Inflammatory macrophage (primary cell): ENCODE measurements at places on chromosomes 7 and 10.
A peak's percentile ranks its signal among the peaks of the same experiment; 100 is the strongest.

- no peak for DNase-seq
Measured at GRCh38 chr7:67343572-67343971, 346.9 kb downstream of the TYW1 start.

- no peak for DNase-seq
Measured at GRCh38 chr10:119292968-119293760, 85.8 kb downstream of the GRK5 start.

DNA sequence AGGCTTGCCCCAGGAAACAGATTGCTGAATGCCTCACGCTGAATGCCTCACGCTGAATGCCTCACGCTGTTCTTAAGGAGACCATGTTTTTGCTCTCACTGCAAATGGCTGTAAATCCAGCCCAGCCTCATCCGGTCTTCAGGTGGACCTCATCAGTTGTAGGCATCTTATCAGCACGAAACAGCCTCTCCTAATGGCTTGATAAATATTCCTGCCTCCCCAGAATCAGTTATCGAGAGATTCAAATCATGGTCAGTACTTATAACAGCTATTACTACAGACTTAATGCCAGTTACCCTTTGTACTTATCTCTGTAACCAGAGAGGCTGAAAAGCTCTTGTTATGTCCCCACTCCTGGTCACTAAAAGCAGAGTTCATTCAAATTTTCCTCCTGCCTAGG, 290.6 kb downstream of the FZD1 start:
- DNase-seq, result no peak

DNA sequence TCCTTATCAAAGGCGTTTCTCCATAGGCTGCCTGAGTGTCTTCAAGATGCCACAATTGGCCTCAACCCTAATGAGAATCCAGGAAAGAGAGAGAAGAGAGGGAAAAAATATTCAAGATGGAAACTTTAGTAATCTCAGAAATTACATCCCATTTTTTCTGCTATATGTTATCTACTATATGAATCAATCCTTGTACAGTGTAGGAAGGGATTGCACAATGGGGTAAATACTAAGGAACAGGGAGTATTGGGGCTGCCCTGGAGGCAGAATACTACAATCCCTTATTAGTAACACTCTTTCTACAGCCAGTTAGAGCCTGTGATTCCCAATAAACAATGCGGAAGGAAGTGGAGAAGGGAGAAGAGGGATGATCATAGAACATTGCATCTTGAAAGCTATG, 27.9 kb downstream of the TFPI2 start:
- no peak for DNase-seq

- peak; percentile 46 for DNase-seq
Measured at GRCh38 chr7:28627896-28628295, 215.6 kb downstream of the CREB5 start.

DNA sequence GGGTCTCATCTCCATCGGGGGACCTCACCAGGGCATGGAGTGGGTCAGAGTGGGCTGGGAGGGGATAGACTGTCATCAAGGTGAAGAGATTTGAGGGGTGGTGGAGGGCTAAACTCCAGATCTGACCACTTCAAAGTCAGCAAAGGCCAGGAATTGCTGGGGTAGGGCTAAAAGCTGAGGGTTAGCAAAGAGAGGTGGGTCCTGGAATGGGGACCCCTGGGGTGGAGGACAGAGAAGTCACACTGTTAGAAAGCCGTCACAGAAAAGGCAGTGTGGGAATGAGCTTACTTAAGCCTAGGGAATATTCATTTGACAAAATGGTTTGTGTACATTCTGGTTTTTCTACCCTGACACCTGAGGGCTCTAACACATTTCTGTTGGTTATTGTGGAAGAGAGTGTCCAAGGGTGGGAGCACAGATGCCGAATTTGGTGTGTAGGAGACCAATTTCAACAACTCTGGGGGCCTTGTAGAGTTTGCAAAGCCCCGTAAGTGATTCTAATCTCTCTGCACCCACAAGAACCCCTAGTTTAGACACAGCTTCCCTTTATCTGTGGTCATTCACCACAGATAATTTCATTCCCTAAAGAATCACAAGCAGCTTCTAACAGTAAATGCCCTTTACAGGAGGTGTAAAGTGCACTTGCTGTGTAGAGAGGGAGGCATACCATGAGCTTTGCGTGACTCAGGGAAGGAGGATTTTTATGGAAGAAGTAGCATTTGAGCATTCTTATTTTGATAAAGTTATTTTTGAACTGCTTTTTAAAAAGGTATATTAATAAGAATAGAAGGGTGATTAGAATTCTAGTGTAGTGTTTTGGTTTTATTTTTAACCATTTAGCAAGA, 6.4 kb downstream of the FBH1 start:
- DNase-seq, result no peak

DNA sequence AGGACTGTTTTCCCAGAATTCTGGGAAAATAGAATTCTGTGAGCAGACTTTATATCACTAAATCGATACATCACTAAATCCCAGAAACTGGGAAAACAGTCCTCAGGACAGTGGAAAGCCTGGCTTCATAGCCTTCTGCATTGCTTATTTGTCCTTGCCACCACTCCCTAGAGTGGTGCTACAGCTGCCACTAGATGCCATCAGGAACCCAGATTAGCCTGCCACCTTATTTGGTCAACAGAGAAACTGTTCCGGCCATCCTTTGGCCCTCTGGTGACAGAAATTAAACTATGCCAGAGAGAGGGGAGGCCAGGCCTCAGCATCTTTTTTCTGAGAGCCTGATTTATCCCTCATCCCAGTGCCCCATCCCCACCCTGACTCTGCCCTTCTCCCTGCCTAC, 19.6 kb upstream of the NFKB2 start:
- no peak for DNase-seq

- no peak for DNase-seq
Measured at GRCh38 chr7:33590916-33591315, 314.4 kb upstream of the BMPER start.

DNA sequence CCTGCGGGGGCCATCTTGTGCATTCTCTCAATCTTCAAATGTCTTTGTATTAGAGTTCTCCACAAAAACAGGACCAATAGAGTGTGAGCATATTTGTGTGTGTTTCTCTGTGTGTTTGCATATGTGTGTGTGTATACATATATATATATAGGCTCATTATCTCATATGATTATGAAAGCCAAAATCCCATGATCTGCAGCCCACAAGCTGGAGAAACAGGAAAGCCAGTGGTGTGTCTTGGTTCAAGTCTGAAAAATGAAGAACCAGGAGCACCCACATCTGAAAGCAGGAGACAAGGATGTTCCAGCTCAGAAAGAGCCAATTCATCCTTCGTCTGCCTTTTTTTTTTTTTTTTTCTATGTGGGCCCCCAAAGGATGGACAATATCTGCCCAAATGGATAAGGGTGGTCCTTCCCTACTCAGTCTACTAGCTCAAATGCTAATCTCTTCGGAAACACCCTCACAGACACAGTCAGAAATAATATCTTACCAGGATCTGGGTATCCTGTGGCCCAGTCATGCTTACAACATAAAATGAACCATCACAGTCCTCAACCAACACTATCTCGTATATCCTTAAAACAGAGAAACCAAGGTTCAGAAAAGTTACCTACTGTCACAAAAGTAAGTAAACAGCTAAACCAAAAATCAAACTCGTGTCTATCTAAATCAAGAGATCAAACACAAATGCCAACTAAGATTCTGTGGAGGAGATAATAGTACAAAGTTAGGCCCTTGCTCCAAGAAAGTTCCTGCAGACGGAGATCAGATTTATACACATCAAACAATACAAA, 141.9 kb downstream of the JMJD1C start:
- peak; percentile 91 for DNase-seq

- DNase-seq, result peak; percentile 86
Measured at GRCh38 chr7:142587578-142588191, 161.6 kb upstream of the PRSS1 start.

GRCh38 chr10:88848499-88848898, 3.1 kb downstream of the ANKRD22 start:
- peak; percentile 81 for DNase-seq

GRCh38 chr10:1476455-1476803, 260.9 kb downstream of the ADARB2 start:
- DNase-seq, result no peak

- DNase-seq, result no peak
Measured at GRCh38 chr10:6044060-6044459, 18.1 kb downstream of the IL2RA start.

GRCh38 chr10:89535171-89536012, at the start of gene SLC16A12:
TSS of gene SLC16A12 (minus strand) at chr10:89535594. CDS start at chr10:89462578, 73,016 bp downstream.
- DNase-seq, result no peak

DNA sequence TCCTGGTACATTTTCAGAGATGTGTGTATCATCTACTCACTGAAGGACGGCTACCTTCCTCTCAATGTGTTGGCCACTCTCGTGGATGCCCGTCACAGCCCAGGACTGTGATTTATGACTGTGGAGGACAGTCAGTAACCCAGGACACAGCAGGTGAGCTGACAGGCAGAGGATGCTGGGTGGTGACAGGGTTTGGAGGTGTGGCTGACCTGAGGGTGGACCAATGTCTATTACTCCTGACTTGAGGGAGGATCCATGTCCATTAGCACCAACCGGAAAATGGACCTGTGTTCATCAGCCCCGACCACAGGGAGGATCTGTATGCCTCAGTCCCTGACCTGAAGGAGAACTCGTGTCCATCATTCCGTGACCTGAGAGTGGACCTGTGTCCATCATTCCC, 96.1 kb downstream of the ADCY1 start:
- no peak for DNase-seq

- DNase-seq, result peak; percentile 38
Measured at GRCh38 chr10:113788604-113789083, 37.2 kb downstream of the PLEKHS1 start.

DNA sequence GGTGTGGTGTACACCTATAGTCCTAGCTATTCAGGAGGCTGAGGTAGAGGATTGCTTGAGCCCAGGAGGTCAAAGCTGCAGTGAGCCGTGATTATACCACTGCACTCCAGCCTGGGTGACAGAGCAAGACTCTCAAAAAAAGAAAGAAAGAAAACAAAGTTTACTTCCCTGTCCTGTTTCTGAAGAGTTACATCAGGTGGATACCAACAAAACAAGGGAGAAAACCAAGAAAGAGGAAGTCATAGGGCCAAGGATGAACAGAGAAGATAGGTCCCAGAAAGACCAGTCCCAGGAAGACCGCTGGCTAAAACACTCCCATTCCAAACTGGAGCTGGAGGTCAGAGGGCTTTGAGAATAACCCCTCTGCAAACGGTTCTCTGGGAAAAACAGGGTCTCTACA, 13.5 kb downstream of the MACROH2A2 start:
- no peak for DNase-seq

DNA sequence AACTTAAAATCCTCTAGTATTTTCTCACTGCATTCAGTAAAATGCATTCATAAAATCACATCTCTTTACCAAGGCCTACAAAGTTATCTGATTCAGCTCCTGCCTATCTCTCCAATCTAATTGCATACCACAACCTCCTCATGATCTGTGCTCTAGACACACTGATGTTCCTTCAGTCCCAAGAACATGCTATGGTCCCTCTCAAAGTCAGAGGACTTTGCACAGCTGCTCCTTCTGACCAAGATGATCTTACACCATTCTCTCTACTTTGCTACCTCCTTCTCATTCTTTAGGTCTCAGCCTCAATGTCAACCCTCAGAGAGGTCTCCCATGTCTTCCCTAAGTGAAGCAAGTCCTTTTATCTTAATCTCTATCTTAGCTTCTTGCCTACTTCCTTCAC, 45.5 kb downstream of the CAV1 start:
- no peak for DNase-seq

- DNase-seq, result no peak
Measured at GRCh38 chr10:9091530-9092093, 1037.1 kb downstream of the GATA3 start.

- DNase-seq, result no peak
Measured at GRCh38 chr10:46289209-46289810, 2.5 kb downstream of the ANTXRL start.

GRCh38 chr7:99944497-99945070, 15.2 kb upstream of the GJC3 start:
- no peak for DNase-seq

DNA sequence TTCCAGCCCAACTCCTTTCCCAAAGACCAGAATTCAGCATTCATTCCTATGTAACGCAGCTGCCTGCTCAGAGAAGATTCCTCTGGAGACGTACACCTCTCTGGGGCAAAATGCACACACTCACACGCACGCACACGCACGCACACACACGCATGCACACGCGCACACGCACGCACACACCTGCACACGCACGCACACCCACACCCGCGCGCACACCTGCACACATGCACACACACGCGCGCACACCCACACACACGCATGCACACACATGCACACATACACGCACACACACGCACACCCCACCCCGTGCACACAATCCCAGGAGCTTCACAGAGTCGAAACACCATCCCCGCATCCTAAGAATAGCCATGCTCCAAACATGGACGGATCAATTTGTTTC, 13.0 kb downstream of the MMD2 start:
- no peak for DNase-seq

GRCh38 chr7:20217193-20217948, at the start of gene MACC1:
TSS of gene MACC1 (minus strand) at chr7:20217384. CDS start at chr7:20161862, 55,522 bp downstream.
- peak; percentile 29 for DNase-seq

DNA sequence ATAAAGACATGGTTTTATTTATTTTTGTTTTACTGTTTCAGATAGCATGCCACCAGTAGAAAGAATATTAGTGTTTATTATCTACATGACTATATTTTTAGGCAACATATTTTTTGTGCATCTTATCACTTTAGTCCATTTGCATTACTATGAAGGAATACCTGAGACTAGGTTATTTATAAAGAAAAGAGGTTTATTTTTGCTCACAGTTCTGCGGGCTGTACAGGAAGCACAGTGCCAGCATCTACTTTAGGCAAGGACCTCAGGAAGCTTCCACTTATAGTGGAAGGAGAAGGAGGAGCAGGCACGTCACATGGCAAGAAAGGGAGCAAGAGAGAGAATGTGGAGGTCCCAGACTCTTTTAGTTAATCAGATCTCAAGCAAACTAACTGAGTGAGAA, 5.7 kb downstream of the CAV2 start:
- DNase-seq, result no peak

GRCh38 chr7:9200626-9201025, 767.2 kb downstream of the NXPH1 start:
- DNase-seq, result no peak

DNA sequence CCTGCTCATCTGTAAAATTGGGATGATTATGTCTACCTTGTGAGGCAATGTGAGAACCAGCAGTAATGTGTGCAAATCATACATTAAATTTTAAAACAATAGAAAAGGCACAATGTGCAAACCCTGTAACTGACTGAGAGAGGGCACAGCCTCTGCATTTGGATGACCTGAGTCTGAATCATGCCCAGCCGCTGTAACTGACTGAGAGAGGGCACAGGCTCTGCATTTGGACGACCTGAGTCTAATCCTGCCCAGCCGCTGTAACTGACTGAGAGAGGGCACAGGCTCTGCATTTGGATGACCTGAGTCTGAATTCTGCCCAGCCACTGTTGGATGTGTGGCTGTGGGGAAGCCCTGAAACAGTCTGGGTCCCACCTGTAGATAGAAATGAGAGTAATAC, 351.5 kb upstream of the SHH start:
- no peak for DNase-seq

DNA sequence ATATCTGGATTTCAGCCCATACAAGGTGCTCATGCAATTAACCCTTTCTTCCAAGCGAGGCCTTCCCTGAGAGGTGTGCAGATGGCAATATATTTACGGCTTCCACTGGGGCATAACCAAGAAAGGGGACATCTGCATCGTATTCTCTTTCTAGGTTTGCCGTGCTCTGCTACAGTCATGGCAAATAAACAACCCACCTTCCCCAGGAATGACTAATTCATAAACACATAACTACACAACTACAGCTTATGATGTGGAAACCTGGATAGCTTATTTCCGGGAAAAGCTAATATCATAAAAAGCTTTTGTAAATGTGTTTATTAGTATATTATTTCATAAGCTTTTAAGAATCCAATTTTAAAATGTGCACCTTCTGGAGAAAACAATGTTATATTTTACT, 120.0 kb downstream of the CAMK1D start:
- no peak for DNase-seq
